NCI-H2171 (cell line): ENCODE measurements at places on chromosomes 7 and 10.

- no peak for DNase-seq
Observed at GRCh38 chr7:149850716-149851115, 12.5 kb downstream of the ZNF862 start.

DNA sequence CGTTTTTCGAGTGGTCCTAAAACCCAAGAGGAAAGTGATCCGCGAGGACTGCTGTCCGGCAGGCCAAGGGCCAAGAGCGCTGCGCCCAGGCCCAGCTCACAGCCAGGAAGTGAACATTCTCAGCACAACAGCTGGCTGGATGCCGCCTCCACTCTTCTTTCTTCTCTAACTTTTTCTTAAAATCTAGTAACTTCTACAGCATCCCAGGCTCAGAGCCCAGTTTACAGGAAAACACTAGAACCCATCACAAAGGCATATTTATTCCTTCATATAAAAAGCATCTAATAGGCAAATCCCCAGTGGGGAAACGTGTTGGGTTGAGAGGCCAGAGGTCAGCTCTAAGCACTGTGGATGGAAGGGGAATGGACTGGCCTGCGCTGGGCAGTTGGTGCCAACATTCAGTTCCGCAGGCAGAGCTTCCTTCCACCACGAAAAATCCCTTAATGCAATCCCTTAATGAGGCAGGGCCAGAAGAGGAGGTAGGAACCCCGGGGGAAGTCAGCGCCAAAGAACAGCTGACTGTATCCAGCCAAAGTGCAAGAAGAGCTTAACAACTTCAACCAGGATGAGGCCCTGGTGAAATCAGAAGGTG lies 74.8 kb downstream of the ZRANB1 start:
- no peak for DNase-seq

GRCh38 chr7:46315891-46316290 lies 394.8 kb upstream of the IGFBP3 start:
- DNase-seq = no peak

- DNase-seq = no peak
Observed at GRCh38 chr7:157502701-157503111, 165.9 kb downstream of the DNAJB6 start.

- DNase-seq = peak; percentile 47
Observed at GRCh38 chr7:152910545-152911225, 151.1 kb downstream of the ACTR3B start.
